AG04450 (cell line): ENCODE measurements at places on chromosomes 3 and 15. TPM values are rescaled to one million over a fixed set of nuclear protein-coding genes. Genes with fewer than 3 reads are reported as not detected.

- DNase-seq: no peak
These were observed 104.9 kb upstream of the MANF start for GRCh38 chr3:51280176-51280575.

RBP2 gene
- polyA plus RNA-seq: not detected in 2 replicates

DNA sequence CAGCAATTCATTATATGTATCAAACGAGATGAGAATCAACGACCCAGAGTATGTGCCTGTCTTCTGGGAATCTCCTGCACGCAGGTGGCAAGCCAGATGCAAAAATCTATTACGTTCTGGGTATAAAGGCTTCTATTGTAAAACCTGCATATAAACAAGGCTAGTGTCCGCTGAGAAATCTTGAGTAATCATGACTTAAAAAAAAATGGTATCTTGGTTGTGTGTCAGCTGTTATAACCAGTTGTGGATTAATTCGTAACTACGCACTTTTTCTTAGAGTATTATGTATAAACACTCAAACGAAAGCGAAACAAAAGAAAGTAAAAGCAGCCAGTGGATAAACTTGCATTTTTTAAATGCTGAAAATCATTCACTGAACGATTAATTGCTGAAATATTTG is 509.1 kb downstream of the RSL24D1 start:
- DNase-seq: no peak

TERC gene
- not detected in 2 replicates for polyA plus RNA-seq

- no peak for DNase-seq
These were observed 70.5 kb downstream of the PYDC2 start for GRCh38 chr3:191531434-191531972.

CCDC33 gene
- polyA plus RNA-seq: not detected in 2 replicates

CYP1A1 gene
- polyA plus RNA-seq: 0.04 TPM in 1 of 2 replicates, not detected in the other

- no peak for DNase-seq
These were observed 49.8 kb upstream of the SYN2 start for GRCh38 chr3:11954312-11954934.

DNA sequence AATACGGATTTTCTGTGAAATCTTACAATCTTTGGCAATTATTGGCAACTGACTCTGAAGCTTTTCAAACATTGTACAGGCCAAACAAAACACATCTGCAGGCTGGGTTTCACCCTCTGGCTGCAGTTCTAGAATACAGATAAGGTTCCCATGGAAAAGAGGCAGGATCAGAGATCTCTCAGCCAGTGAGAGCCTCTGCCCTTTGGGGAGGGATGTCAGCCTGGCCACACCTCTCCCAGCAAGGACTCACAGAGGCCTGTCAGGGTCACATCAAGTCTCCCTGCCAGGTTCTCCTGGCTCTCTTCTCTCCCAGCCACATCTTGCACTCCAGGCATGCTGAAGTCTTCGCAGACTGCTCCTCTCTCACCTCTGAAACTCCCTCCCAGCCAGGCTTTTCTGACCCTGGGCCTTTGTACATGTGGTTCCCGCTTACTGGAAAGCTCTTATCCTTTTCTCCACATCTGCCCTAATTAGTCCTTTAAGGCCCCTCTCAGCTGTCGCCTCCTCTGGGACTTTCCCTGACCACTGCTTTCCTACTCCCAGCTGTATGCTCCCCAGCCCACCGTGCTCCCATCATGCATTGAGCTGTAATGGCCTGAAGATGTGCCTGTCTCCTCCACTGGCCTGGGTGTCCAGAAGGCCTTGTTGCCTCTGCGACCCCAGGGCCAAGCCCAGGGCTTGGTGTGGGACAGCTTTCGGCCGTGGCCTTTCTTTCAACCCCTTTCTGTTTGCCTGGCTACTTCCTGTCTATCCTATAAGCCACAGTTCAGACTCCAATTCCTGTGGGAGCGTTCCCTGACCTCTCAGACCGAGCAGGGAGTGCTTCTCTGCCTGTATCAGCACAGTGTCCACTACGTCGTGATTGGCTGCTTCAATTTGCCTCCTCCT is 4.3 kb downstream of the RBP1 start:
- peak; percentile 48 for DNase-seq

DNA sequence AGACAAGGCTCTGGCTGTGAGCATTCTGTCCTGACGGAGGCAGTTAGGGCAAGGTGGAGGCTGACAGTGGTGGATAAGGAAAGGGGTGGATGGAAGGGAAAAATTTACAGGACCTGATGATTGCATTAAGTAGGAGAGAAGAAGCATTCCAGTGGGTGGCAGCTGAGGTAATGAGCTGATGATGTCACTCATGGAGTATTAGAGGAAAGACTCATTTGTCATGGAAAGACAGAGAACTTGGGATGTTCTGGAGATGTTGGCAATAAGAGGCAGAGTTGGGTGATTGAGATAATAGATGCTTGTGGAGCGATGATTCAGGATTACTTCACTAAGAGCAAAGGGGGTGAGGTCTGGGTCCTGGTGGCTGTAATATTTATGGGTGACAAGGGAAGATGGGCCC is 63.6 kb upstream of the SCN5A start:
- no peak for DNase-seq

DNA sequence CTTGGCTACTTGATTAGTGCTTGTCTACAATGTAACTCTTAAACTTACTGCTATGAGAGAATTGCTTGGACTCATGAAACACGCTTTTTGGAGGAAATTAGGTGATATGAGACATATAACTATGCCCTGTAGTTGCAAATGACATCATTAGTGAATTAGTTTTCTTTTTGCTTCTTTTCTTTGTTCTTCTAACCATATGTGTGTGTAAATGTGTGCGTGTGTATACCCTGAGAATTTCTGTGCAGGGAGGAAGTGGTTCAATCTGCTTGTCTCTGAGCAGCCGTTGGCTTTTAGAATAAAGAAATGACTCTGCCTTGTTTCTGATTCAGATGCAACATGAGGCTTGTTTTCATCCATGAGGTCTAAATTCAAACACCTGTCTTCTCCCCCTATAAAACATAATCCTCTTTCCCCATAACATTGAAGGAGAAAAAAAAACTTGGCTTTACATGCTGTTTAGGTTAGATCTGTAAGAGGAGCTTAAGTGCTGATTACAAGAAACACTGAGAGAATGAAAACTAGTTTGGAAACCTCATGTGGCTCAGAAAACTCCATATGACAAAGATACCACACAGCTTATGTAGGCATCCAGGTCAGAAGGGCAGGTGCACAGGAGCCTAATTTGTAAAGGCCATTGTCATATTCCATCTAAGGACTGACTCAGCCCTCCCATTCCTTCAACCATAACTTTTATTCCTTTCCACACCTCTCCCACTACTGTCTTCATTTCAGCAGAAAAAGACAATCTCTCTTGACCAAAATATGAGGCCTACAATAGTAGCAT is 30.5 kb upstream of the BLM start:
- DNase-seq: no peak

SCAANT1 gene
- polyA plus RNA-seq: not detected in 2 replicates

ETV5 gene
- polyA plus RNA-seq: 28.6 and 33.7 TPM in 2 replicates

GRCh38 chr3:34382859-34383258 is 584.4 kb downstream of the PDCD6IP start:
- no peak for DNase-seq

DNA sequence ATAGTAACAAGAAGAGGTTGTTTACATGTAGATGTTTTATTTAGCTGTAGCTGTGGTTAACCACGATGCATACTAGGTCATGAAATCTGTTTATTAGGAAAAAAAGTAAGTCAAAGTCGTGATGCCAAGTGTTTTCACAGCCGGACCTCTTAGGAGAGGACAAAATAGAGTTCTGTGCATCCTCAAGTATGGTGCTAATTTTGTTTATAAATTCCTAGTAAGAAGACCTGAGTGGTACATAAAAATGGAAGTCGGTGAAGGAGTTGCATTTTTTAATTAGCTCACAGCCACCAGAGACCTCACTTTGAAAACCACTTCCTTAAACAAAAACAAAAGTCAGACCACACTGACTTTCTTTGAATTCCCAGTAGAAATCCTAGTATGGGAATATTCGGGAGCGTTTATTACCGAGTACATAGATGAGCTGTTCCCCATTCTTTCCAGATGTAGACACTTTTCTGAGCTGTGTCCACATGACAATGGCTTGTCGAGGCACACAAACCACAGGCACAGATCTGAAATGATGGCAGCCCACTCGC is 143.6 kb upstream of the UBE2E1 start:
- DNase-seq: no peak

ZNF80 gene
- not detected in 2 replicates for polyA plus RNA-seq

GRCh38 chr3:127772827-127773751 is 49.2 kb downstream of the MGLL start:
- DNase-seq: no peak

NMNAT3 gene
- 0.22 TPM in 2 replicates for polyA plus RNA-seq

MYRIP gene
- polyA plus RNA-seq: not detected in 2 replicates

CNTN4 gene
- polyA plus RNA-seq: not detected in 2 replicates

DNA sequence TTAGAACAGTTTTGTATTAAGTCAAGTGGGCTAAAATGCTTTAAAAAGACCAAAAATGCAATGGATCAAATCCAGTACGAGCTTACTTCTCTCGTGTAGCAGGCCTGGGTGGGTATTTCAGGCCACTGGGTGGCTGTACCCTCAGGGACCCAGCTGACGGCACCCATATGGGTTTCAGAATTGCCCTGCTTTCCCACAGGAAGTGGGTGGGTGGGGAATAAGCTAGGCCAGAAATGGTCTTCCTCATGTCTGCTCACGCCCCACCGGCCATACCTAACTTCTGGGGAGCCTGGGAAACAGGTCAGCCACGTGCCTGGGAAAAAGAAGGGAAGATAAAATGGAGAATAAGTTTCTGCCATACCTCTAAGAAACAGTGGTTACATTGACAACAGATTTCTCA is 20.3 kb downstream of the GPR160 start:
- DNase-seq: no peak

DNA sequence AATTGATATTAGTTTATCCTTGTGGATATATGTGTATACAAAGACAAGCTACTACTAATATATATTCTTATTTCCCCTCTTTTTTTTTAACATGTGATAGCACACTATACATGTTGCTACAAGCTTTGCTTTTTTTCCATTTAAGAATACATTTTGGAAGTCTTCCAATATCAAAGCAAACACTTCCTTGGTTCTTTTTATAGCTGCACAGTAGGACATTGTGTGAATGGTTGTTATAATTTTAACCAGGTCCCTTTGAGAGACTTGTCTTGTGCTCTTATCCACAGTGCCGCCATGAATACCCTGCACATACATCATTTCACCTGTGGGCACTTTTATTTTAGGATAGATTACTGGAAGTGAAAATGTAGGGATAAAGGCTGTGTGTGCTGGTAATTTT is 88.7 kb downstream of the CACNA2D3 start:
- DNase-seq: no peak

DNA sequence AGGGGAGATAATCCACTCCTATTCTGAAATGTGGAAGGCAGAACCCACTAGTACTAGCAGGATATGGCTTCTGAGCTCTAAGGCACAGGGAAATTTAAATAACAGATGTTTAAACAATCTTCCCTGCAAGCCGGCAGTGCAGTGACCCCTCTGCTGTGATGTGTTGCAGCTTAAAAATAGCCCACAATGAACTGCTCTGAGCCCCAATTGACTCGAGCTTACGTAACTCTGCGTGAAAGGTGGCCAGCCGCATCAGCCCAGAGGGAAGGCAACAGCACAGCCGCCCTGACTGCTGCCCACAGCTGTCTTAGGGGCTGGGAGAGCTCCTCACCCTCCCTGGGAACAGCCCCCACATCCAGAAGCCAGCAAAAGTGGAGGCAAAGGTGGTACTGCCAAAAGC is 12.5 kb upstream of the CAMKV start:
- DNase-seq: peak; percentile 21

GRCh38 chr15:73328149-73328820 is 40.5 kb downstream of the HCN4 start:
- no peak for DNase-seq

- DNase-seq: no peak
These were observed 14.5 kb downstream of the CDV3 start for GRCh38 chr3:133588035-133588434.

TLE3 gene
- 7.5 and 10.8 TPM in 2 replicates for polyA plus RNA-seq
